ENCODE measurements at places on chromosomes 5 and 9.

DNA sequence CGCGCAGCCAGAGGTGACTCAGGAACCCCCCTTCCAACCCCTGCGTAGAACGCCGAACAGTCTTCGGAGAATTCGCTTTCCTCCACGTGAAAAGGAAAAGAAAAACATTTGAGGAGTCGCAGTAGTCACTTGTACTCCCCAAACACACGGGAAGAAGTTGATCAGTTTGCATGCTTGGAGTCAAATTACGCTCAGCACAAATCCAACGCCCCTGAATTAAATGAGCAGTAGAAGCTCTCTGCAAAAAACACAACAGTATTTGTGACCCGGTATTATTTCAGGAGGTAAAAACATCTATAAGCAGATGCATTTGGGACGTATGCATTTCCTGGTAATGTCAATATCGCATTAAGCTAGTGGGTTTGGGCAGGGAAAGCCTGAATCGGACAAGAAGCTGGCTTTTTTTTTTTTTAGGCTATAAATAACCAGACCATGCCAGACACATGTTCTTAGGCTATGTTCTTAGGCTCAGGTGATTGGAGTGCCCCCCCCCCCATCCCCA, 854 bp upstream of the ARL15 start:
- no peak for DNase-seq

DNA sequence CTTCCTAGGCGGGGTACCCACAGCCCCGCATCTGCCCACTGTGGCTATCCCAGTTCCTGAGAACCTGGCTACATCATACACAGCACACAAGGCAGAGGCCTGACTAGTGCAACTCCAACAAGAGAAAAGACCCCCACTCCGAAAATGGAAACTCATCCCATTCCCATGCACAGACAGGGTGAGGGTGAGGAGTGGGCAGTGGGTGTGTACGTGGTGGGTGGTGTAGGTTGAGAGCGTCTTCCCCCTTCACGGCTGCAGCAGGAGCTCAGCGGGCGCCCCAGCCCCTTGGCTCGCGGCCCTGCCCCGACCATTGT, 501 bp upstream of the MAP1B start:
- no peak for DNase-seq

DNA sequence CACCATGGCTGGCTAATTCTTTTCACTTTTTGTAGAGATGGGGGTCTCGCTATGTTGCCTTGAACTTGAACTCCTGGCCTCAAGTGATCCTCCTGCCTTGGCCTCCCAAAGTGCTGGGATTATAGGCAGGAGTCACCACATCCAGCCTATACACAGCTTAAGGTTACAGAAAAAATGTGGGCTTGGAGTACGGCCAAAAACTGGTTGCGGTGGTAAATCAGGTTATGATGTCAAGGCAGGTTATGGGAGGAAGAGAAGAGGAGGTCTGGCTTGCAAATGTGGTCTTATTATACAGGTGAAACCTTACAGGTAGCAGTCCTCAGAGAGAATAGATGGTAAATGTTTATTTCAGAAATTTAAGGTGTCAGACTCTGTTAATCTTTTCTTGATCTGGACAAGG, 30.7 kb upstream of the SYK start:
- no peak for DNase-seq

DNA sequence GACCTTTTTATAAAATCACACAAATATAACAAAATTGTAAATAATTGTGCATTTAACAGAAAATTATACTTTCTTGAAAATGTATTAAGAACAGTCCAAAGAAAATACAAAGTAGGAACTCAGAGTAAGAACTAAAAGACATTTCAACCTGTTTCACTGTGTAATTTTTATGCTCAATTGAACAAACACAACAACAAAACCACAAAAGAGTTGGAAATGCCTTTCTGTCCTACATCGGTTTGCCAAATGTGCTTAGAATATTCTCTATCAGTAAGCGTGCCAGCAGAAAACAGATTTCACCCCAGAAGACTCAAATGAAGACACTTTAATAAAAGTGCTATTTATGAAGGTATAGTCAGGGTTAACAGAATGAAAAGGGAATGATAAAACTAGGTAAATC, 592.1 kb downstream of the PRELID2 start:
- DNase-seq: no peak

- no peak for DNase-seq
Observed at GRCh38 chr5:138054206-138054605, 21.3 kb upstream of the FAM13B start.

- no peak for DNase-seq
Observed at GRCh38 chr9:20209391-20210340, 412.6 kb downstream of the MLLT3 start.

DNA sequence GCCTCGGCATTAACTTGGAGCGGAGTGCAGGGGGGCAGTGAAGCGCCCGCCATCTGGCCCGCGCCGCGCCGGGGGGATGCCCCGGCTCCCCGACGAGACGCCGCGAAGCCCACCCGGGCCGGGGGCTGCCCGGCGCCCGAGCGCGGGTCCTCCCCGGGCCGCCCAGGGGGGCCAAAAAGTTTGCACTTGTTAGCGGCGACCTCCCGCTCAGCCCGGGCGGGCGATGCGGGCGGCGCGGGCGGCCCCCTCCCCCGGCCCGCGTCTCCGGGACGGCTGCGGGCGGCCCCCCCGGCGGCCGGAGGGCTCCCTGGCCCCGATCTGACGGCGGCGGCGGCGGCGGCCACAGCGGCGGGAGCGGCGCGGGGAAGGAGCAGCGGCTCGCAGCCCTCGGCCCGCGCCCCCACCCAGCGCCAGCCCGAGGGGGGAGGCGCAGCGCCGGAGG, at the start of gene NTNG2:
TSS of gene NTNG2 (plus strand) at position 316 of the 442 bp plus-strand sequence. CDS start 4,774 bp downstream, outside the sequence.
- no peak for DNase-seq

- DNase-seq: peak; percentile 42
Observed at GRCh38 chr9:100099722-100100042, 639 bp downstream of the INVS start.

DNA sequence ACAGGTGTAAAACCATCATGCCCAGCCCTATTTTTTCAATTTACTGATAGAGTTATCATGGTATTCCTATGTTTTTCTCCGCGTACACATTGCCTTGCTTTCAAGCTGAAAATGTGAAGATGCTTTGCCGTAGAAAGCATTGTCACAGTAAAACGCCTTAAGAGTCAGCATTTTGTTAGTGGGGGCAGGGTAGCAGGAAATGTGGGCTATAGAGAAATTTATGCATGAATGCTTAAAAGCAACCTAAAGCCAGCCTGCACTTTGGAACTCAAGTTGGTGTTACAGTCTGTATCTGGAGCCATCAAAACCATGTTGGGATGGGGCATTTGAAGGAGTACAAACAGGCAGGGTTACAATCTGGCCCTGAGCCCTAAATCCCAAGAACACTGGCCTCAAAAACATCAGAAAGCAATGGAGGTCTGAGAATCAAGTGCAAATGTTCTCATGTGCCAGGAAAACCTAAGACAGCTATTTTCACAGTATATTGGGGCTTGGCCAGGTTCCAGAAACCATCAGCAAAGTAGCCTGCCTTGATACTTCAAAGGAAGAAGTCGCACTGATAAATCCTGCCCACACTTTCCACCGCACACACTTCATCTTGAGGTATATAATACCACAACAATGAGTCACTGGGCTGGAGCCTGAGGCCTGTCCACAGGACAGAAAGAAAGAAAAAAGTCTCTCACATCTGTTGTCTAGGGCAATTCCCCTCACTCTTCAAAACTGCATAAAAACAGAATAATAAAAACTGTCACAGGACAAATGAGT, 313.8 kb downstream of the ENC1 start:
- DNase-seq: no peak

DNA sequence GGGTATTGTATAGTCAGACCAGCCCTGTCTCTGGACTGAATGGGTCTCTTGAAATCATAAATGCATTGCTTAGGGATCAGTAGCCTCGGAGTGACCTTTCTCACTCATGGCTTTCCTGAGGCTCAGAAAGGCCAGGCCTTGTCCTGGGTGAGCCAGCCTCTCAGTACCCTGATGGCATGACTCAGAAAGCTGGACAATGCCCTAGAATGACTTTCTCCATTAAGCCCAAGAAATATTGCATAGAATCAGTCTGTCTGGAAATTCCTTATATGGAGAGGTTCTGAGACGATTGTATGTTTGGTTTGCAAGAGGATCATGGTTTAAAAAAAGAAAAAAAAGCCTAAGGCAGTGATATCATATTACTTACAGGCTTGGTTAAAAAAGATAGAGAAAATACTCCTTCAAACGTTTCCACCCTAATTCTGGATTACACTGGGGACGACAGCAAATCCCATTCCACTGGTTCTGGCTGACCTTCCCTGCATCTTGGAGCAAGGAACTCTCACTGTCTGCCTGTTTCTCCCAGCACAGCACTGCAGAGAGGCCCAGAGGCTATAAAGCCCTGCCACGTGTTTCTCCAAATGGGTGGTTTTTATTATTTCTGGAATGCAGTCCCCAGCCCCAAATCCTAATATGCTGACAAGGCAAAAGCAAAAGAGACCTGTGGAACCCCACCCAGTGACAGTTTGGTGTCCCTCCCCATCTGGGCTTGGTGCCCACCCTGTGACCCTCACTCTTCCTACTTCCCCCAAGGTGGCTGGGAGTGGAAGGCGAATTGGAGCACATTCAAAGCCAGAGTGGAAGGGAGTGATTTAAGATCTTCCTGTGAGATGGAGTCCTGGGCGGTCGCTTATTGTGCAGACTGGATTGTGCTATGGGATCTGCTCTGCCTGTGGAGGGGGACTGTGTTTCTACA, 34.4 kb downstream of the MAP1B start:
- no peak for DNase-seq

GRCh38 chr9:14082732-14083131, 231.2 kb downstream of the NFIB start:
- DNase-seq: no peak

- DNase-seq: no peak
Observed at GRCh38 chr5:109247986-109248385, 161.8 kb downstream of the PJA2 start.

GRCh38 chr9:86091477-86091876, 7.9 kb downstream of the GOLM1 start:
- no peak for DNase-seq

- DNase-seq: no peak
Observed at GRCh38 chr9:89879701-89880100, 274.9 kb downstream of the GADD45G start.
